ENCODE measurements at places on chromosomes 1 and 21. TPM values are rescaled to one million over a fixed set of nuclear protein-coding genes. Genes with fewer than 3 reads are reported as not detected.

DNA sequence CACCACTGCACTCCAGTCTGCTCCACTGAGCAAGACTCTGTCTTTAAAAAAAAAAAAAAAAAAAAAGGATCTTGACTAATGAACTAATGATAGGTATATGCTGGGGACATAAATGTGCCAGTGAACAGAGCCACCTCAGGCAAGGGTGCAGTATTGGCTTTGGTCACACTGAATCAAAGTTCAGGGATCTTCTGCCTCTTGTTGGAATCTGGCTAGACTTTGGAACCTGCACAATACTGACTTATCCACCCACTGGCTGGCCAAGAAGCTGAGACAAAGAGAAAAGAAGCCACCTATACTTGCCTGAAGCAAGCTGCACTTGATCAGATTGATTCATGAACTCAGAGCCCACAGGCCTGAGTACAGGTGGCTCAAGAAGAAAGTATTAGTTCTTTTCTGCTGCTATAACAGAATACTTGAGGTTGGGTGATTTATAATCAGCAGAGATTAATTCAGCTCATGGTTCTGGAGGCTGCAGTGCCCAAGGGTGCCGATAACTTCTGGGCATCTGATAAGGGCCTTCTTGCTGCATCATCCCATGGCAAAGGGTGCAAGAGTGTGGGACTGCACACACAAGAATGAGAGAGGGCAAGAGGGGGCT, 172.0 kb downstream of the FGGY start:
- no peak for ATAC-seq

- ATAC-seq = no peak
Observed at GRCh38 chr1:180041582-180041981, 87.0 kb downstream of the CEP350 start.

Gene FCRL2
- 0.56 TPM for total RNA-seq

DNA sequence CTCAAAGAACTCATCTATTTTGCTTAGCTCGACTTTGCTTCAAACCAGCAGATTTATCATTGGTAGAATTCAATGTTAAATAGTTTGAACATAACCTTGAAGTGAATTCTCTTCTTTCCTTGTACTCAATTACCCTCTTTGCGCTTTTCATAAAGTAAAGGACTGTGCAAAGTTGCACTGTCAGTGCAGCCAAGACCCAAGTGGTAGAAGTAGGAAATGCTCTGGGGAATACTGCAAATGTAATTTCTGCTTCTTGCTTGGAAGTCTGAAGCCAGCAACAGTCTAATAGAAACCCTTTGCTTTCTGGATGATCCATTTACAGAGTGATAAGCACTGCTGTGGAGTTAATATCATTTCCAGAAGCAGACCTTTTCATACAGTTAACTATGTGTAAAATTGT, 936.7 kb upstream of the TMPRSS15 start:
- no peak for ATAC-seq

GRCh38 chr21:41729701-41730366, 37.0 kb downstream of the RIPK4 start:
- no peak for ATAC-seq

DNA sequence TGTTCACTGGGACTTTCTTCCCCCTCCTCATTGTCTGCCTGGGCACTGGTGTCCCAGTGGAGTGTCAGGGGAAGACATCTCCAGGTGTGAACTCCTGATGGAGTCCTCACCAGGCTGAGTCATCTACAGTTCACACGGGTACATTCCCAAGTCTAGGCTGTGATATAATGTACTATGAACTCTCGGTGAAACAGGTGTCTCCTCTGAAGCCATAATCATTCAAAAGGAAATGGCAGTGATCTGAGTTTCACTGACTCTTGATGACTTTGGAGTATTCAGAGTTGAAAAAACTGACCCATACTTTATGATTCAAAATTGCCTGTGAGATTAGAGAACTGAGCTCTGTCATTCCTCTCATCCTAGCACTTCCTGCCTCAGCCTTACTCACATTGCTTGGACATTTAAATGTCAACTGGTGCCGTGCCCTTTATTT, 9.1 kb downstream of the LAMC2 start:
- ATAC-seq = no peak

Gene HCRTR1
- not detected for total RNA-seq

All from esophagus mucosa (tissue), 1 donor.